ENCODE measurements at places on chromosomes 2 and 18. TPM values are rescaled to one million over a fixed set of nuclear protein-coding genes. Genes with fewer than 3 reads are reported as not detected.
A peak's percentile ranks its signal among the peaks of the same experiment; 100 is the strongest.

GRCh38 chr2:68987021-68987503 is 12.6 kb downstream of the GKN1 start:
- DNase-seq, result no peak

- no peak for DNase-seq
These were observed 5.6 kb downstream of the RAB12 start for GRCh38 chr18:8614875-8615274.

DNA sequence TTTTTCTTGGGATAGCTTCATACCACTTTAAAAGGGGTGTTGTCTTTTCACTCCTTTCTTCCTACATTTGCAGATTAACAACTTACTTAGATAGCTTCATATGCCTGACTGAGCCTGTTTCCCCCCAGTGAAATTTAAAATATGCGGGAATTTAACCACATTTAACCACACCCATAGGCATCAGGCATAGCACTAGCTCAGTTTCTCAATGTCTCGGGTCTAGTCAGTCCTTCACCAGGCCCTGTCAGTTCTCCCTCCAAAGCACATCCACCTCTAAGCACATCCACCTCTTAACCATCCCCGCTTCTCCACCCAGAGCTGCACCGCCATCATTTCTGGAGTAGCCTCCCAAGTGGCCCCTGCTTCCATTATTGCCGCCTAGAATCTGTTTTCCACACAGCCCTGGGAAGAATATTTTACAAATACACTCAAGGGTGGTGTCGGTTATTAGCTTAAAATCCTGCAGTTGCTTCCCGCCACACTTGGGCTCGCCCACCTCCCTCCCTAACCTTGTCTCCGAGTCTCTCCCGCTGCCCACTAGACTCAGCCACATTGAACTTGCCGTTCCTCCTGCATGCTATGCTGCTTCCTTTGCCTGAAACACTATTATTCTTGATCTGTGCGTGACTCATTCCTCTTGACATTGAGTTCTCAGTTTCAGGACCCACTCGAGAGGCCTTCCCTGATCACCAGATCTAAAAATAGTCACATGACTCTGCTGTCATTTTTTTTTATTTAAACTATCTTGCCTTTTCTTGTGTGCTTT is 68.3 kb downstream of the SPTBN1 start:
- peak; percentile 42 for DNase-seq

- peak; percentile 22 for DNase-seq
These were observed 30.2 kb downstream of the NYAP2 start for GRCh38 chr2:225429717-225430116.

EPB41L3 gene
- total RNA-seq, result 0.18 TPM

DNA sequence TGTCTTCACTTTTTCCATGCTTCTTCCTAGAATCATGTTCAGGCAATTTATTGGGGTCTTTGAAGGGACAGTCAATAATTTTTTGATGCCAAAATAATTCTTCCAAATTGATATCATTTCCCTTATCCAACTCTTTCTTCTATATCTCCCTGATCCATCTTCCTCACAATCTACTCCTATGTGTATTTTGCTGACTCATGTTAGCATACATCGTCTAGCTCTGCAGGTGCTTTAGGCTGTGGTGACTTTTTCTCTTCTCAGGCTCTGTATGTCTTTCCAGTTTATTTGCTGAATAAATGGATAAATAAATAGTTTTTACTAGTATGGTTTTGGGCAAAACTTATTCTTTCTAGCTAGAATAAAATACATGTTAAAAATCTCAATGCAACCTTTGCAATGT is 1650.9 kb upstream of the TMEFF2 start:
- DNase-seq, result no peak

DNA sequence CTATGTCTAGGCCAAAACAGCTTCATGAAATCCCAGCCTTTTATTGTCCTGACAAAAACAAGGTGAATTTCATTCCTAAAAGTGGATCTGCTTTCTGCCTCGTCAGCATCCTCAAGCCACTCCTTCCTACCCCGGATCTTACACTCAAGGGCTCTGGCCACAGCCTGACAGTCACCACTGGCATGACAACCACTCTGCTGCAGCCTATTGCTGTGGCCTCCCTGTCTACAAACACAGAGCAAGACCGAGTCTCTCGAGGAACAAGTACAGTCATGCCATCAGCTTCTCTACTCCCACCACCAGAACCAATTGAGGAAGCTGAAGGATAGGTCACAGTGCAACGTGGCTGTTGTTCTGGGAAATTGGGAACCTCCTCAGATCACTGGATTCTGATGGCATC is 106.1 kb downstream of the ICA1L start:
- DNase-seq, result no peak

DNA sequence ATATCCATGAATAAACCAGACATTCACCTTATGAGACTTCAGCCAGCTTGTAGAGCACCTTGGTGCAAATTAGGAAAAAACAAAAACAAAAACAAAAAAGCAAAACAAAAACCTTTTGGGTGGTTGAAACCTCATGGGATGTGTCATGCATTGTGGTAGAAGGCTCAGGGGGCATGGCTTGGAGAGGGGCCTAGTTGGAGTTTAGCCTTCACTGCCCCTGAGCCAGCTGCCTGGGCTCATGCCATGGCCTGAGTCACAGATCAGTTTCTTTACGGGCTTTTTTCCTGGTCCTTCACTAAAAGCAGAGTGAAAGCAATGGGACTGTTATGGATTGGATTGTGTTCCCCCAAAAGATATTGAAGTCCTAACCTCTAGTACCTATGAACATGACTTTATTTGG is 22.0 kb upstream of the DAPL1 start:
- DNase-seq, result no peak

DNA sequence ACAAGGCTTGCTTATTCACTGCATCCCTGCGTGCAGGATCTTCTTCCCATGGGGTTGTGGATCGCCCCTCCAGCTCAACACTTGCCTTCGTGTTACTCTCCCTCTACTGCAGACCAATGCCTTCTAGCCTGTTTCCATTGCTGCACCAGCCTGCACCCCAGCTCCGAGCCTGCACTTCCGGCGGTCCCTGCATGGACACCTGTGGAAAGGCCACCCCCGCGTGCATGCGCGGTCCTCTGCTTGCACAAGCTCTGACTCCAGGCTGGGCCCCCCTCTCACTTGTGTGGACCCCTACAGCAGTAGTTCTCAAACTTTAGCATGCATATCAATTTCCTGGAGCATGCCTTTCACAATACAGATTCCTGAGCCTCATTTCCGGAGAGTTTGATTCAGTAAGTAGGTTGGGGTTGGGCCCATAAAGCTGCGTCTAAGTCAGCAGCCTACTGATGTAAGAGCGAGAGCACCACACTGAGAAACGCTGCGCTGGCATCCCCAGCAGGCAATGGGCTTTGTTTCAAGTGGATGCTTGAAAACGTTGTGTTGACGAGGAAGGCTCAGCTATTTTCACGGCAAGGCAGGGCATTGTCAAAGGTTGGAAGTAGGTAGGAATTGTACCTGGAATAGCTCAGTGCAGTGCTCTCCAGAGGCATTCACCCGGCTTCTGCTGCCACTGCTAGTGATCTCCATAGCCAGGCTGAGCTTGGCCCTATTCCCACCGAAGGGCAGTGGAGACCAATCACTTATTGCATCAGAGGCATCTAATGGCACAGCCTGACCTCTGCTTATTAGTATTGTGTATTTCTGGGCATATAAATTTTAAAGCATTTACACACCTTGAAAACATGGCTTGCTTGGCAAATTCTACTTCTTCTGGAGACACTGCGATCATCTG is 32.6 kb downstream of the CREG2 start:
- DNase-seq, result no peak

- DNase-seq, result no peak
These were observed 419.5 kb downstream of the NUP35 start for GRCh38 chr2:183543731-183544130.

- DNase-seq, result no peak
These were observed 119.5 kb upstream of the LMAN1 start for GRCh38 chr18:59478591-59478990.

- DNase-seq, result no peak
These were observed 45.0 kb upstream of the ASXL3 start for GRCh38 chr18:33532978-33533377.

- no peak for DNase-seq
These were observed 105.4 kb upstream of the FAM117B start for GRCh38 chr2:202529389-202529788.

GRCh38 chr2:75390169-75390568 is 170.6 kb downstream of the EVA1A start:
- no peak for DNase-seq

UPP2 gene
- total RNA-seq, result not detected

- DNase-seq, result no peak
These were observed 287.3 kb downstream of the EXOC6B start for GRCh38 chr2:72538486-72538885.

CD207 gene
- total RNA-seq, result 0.08 TPM

DNA sequence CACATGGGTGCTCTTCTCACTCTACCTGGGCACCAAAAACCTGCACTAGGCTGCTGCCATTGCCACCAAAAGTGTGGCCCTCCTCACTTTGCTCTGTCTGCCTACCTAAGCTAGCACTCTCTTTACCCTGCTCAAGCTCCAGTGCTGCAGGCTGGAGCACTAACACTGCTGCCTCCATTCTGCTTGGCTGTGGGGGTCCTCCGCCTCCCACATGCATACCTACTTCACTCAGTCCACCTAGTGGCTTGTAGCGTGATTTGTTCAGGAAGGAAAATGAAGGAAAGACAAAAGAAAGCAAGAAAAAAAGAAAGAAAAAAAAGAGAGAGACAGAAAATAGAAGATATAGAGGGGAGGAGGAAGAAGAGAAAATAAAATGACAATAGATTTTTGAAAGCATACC is 1339.4 kb upstream of the CHAC2 start:
- DNase-seq, result no peak

- DNase-seq, result peak; percentile 57
These were observed 4.3 kb upstream of the TRPM8 start for GRCh38 chr2:233912691-233913423.

C2orf80 gene
- total RNA-seq, result not detected

- peak; percentile 2 for DNase-seq
These were observed 9.5 kb downstream of the RTTN start for GRCh38 chr18:70195852-70196434.

- no peak for DNase-seq
These were observed 43.1 kb downstream of the AAK1 start for GRCh38 chr2:69600425-69600824.

DNA sequence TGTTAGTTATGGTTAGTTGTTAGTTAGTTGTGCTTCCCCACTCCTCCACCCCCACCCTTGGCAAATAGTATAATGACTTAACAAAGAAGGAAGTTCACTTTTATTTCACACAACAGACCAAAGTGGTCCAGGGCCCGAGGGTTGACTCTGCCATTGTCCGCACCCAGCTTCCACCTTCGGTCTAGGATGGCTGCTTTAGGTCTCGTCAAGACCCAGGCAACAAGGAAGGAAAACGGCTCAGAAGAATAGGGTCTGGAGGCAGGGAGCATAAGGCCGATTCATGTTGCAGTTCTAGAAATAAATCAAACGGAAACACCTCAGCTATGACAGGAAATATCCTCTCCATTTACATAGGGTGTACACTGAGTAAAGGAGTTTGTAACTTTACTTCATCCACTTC is 206.0 kb upstream of the CXCR4 start:
- DNase-seq, result no peak

DNA sequence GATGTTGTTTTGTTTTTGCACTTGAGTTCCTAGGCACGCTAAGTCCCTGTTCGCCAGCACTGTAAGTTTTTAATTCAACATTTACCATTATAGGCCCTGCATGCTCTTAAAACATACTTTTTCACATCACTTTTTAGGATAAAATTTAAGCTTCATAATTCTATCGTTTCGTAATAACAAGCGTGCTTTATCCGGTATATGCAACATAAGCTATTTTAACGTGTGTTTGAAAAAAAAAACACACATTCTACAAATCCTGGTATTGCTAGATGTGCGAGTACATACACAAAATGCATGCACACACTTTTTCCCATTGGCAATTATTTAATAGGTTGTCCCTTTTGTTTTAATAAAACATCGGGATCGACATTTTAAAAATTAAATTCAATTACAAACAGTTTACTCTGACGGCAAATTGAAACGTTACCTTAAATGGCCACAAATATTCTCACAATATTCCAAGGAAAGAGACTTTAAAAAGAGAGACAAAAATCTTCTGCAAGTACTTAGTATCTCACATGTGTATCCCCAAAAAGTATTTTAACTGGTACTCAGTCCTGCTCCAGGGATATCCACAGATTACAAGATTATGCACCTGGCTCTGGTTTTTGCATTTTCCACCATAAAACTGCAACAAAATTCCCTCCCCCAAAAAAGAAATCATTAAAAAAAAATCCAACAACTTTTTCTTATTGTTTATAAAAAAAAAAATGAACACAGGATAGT is 1.0 kb upstream of the TCF4 start:
- peak; percentile 28 for DNase-seq

GRB14 gene
- total RNA-seq, result not detected

GRCh38 chr18:11336241-11336640 is 186.9 kb upstream of the PIEZO2 start:
- DNase-seq, result no peak

SPATA3 gene
- not detected for total RNA-seq

- DNase-seq, result no peak
These were observed 933 bp upstream of the ADNP2 start for GRCh38 chr18:80108121-80108536.

ARHGEF4 gene
- not detected for total RNA-seq

Measured in SJCRH30 (cell line).